Liver (tissue), 10 donors: ENCODE measurements at places on chromosomes 11 and 22. TPM values are rescaled to one million over a fixed set of nuclear protein-coding genes. Genes with fewer than 3 reads are reported as not detected.

CREB3L1 gene
- 1.3 TPM for total RNA-seq

- no peak overlapping the region for H3K27ac ChIP-seq
- DNase-seq = no peak
- H3K4me1 ChIP-seq = no peaks in the 10 kb centered on the region
- no peak overlapping the region for H3K4me3 ChIP-seq
Observed at GRCh38 chr22:44274918-44275630, 37.7 kb downstream of the SHISAL1 start.

SYT13 gene
- 0.05 TPM for total RNA-seq

- no peak overlapping the region for H3K27ac ChIP-seq
- H3K36me3 ChIP-seq = no peaks in the 10 kb centered on the region
- H3K4me3 ChIP-seq = no peak overlapping the region
- no peaks in the 10 kb centered on the region for H3K4me1 ChIP-seq
- H3K27me3 ChIP-seq = peaks cover 4% of the 10 kb centered on the region
Observed at GRCh38 chr22:45932071-45932470, 44.9 kb downstream of the WNT7B start.

SORL1 gene
- 124 TPM for total RNA-seq

GRCh38 chr11:65156256-65156655 lies 13.8 kb upstream of the SPDYC start:
- no peaks in the 10 kb centered on the region for H3K36me3 ChIP-seq
- no peak for DNase-seq
- no peak overlapping the region for H3K4me3 ChIP-seq
- H3K4me1 ChIP-seq = no peaks in the 10 kb centered on the region
- H3K27ac ChIP-seq = no peak overlapping the region
- no peaks in the 10 kb centered on the region for H3K27me3 ChIP-seq
